Stimulated activated CD4-positive, alpha-beta T cell treated with anti-CD3 and anti-CD28 coated beads, Interleukin-1b, Interleukin-23, amount 100 ng/mL, for 1 hour (primary cell): ENCODE measurements at places on chromosomes 6 and 20.

DNA sequence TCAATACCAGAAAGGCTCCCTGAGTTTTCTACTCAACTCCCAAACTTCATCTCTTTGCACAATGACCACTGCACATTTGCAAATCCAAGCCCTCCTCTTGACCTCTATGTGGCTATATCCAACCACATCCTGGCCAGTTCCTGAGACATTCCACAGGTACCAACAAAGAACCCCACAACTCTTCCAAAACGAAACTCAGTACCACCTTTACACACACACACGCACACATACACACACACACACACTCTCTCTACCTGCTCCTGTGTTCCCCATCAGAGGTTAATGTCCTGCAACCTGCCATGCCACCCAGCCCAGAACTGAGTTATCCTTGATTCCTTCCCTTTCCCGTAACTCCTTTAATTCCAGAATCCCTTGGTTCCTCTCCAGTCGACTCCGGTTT lies 58.5 kb downstream of the CHD6 start:
- no peak for DNase-seq

- no peak for DNase-seq
Observed at GRCh38 chr6:327538-328116, 35.3 kb downstream of the DUSP22 start.

DNA sequence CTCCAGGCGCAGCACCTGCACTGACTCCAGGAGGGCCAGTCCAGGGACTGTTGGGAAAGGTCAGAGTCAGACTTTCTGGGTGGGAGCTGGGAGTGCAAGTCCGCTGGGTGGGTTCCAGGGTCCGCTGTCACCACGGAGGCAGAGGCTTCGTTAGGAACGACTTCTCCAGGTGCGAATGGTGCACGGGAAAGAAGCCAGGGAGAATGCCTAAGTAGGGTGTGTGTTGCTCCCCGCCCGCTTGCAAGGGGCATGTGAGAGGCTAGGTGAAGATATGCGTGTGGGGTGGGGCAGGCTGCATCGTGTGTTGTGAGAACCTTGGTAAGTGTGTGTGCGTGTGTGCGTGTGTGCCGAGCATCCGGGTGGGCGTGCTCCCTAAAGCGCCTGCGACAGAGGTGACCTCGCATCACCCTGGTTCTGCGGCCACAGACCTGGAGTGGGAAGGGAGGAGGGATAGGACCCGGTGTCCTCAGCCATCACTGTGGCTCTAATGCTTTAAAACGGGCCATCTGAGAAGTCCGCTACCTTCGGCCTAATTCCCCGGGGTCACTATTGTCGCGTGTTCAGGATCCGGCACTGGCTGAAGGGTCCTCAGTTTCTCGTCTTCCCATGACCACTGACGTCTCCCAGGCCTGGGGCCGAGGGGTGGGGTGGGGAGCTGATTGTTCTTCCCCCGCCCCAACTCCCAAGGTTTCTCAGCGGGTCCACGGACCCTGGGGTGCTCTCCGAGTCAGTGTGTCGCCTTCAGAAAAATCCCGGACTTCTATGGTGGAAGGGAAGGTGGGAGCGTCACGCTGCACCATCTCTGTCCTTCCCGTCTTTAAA lies 6.1 kb downstream of the SLC32A1 start:
- DNase-seq: no peak

DNA sequence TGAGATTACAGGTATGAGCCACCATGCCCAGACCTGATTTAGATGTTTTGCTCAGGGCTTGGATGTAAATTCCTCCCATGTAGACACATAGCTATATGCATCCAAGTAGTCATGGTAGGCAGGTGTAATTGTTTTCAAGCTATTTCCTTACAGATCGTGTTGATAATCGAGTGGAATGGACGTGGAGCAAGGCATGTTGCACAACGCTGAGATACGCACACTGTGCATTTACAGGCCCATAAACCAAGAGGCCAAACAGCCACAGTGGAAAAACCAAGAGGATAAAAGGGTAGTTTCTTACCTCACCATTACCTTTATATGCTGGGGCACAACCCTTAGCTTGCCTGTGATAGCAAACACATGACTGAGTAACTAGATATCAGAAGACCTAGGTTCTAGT lies 51.0 kb upstream of the ADGRF1 start:
- DNase-seq: no peak

GRCh38 chr6:25958700-25959162 lies 3.9 kb upstream of the TRIM38 start:
- DNase-seq: no peak

DNA sequence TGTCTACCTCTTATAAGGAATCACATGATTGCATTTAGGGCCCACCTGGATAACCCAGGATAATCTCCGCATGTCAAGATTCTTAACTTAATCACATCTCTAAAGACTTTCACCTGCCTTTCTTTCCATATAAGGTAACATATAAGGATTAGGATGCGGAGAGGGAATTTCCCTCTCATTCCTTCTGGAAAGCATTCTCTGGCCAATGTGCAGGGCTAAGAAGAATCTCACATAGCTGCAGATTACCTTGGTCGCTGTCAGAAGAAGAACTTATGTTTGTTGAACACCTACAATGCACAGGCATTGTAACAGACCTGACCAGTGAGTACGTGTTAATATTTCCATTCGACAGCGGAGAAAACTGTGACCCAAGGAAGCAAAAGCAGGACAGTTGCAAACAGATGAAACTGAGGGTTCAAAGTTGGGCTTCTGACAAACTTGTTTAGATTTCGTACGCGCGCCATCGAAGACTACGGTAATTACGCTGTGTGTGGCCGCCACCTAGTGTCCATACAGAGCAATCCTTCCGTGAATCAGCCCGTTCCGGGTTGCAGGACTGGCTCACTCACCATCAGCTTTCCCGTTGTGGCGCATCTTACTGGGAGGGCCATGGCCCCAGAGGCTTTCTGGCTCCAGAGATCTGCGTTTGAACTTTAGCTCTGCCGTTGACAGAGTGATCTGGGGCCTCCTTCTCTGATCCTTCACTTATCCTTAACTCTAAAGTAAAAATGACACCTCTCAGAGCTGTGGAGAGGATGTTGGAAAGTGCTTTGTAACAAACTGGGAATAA lies 9.5 kb downstream of the C20orf202 start:
- peak; percentile 40 for DNase-seq

- DNase-seq: no peak
Observed at GRCh38 chr20:49838546-49838945, 25.9 kb downstream of the SLC9A8 start.

GRCh38 chr20:24483435-24484080 lies 14.1 kb downstream of the SYNDIG1 start:
- DNase-seq: no peak

GRCh38 chr6:169088762-169089161 lies 164.9 kb downstream of the THBS2 start:
- DNase-seq: no peak

GRCh38 chr6:158158123-158158522 lies 9.9 kb downstream of the SERAC1 start:
- DNase-seq: no peak

DNA sequence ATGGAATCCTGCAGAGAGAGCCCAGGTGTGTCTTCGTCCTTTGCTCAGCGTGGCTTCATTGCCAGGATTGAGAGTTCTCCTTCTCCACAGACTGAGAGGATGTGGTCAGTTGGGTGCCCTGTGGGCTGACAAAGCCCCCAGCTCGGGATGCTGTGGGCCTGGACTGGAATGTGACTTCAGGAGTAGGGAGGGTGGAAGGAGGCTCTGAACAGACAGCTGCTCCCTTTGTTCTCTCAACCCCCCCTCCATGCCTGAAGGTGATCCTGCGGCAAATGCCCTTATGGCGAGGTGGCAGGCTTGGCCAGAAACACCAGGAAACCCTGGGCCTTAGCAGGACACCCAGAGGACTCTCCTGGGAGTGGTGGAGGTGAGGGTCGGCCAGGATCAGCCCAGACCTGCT lies 1.8 kb upstream of the CST5 start:
- no peak for DNase-seq

DNA sequence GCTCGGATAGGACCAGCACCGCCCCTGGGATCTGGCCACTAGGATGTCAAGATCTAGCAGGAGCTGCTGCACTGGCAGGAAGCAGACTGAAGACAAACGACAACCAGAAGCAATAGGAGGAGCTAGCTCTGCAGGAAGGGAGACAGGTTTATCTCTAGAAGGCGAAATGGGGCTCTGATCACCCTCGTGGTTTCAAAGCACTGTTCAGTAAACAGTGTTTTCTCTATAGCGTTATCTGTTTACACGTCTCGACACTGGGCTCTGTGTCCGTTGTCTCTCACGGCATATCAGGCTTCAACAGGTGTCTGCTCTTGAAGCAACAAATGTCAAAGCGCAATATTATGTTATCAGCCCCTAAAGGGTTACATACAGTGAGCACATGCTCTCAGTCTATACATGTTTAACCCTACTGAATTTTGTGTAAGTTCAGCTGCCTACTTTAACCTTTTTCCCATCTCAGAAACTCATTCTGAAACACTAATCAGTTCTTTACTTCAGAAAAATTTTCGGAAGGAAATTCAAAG lies 23.8 kb downstream of the TMEM14B start:
- DNase-seq: no peak

DNA sequence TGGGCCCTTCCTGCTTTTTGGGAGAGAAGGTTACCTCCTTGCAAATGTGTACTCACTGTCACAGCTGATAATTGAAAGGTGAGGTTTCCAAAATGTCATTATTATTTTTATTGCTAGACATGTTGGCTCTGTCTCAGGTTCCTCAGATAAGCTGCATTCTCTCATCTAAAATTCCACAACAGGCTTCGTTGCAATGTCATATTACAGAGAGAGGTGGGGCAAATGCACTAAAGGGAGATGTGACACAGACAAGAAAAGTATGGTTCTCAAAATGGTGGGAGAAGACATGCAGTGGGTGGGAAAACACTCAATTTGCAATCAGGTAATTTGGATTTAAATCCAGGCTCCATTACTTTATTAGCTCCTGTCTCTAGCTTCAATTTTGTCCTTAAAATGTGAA lies 256.4 kb upstream of the POU3F2 start:
- DNase-seq: no peak

- DNase-seq: no peak
Observed at GRCh38 chr6:16583144-16583762, 178.0 kb downstream of the ATXN1 start.

DNA sequence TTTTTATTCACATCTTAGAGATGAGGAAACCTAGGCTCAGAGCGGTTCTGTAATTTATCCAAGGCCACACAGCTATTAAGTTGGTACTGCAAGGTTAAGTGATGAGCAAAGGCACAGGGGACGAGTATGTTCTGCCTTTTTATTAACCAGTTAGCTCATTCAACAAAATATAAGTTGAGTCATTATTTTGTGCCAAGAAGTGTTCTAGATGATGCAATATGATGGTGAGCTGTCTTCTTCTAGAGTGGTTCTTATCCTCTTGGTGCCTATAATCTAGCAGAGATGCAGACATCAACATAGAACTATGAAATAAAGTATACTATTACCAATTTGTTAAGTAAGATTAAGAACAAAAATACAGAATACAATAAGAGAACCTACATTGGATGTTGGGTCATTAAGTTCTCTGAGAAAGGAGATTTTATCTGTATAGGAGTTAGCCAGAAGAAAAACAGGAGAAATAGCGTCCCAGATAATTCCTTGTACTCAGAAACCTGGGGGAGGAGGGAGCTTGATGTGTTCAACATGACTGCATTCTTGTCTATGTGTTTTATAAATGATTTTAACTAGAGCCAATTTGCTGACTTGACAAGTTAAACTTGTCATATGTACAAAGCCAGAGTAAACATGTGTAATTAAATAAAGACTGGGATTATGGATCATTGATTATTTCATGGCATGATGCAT lies 122.3 kb downstream of the TBXT start:
- no peak for DNase-seq

DNA sequence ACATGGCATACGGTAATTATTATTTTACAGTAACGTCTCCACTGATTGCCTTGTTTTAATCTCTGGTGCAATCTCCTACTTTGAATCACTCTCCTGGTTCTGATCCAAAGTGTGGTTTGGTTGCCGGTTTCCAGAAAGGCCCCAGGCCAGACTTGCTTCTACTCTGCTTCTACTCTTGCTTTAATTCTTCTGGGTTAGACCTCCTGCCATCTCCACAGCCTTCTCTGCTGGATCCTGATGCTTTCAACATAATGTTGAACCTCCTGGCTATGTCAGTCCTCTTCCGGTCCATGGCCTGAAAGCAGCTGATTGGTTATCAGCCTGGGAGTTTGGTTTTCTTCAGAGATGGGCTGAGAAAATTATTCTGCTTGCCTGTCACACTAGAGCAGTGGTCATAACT lies 266.5 kb upstream of the RIMS1 start:
- no peak for DNase-seq

GRCh38 chr6:12729467-12729866 lies 12.9 kb downstream of the PHACTR1 start:
- no peak for DNase-seq

DNA sequence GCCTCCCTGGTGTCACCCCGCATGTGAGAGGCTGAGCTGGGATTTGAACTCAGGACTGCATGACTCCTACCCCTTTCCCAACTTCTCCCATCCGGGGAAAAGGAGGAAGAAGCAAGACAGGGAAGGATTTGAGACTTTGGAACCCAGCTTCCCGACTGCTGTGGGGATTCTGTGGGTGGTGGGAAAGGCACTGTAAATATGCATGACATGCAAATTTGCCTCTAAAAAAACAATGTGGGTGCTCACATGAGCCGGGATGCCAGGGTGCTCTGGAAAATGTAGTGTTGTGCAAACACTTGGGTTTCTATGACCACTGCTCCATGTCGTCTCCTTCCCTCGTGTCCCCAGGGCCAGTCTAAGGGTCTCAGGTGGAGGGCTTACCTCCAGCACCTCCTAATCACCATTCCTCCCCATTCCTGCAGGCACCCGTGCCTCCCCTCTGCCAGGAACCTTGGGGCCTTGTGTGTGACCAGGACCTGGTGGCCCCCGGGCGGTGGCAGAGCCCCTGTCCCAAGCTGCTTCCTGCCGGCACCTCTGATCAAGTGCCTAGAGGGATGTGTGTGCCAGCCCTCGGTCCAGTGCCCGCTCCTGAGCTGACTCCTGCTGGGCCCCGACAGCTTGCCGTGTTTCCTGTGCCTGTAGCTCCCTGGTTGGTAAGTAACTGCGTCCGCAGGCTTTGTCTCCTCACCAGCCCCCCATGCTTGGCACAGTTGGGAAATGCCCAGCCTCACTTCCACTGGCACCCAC lies 60.7 kb downstream of the DLGAP4 start:
- no peak for DNase-seq

- no peak for DNase-seq
Observed at GRCh38 chr6:78831492-78831891, 35.9 kb upstream of the IRAK1BP1 start.

GRCh38 chr6:7894262-7895124 lies 16.1 kb downstream of the TXNDC5 start:
- DNase-seq: no peak

- no peak for DNase-seq
Observed at GRCh38 chr6:33817489-33817888, 13.7 kb upstream of the MLN start.

GRCh38 chr6:7574500-7574899 lies 15.5 kb upstream of the SNRNP48 start:
- no peak for DNase-seq

GRCh38 chr20:3199976-3200755 lies 4.3 kb downstream of the DDRGK1 start:
- DNase-seq: no peak

- no peak for DNase-seq
Observed at GRCh38 chr6:36392621-36393020, 5.2 kb upstream of the ETV7 start.

GRCh38 chr6:43280234-43280633 lies 17.8 kb upstream of the SLC22A7 start:
- no peak for DNase-seq
